ENCODE measurements at places on chromosomes 3 and 15. TPM values are rescaled to one million over a fixed set of nuclear protein-coding genes. Genes with fewer than 3 reads are reported as not detected.

The CTDSPL gene
- total RNA-seq: 26.7 TPM

The DZIP1L gene
- total RNA-seq: 27.1 TPM

The MYZAP gene
- 0.33 TPM for total RNA-seq

DNA sequence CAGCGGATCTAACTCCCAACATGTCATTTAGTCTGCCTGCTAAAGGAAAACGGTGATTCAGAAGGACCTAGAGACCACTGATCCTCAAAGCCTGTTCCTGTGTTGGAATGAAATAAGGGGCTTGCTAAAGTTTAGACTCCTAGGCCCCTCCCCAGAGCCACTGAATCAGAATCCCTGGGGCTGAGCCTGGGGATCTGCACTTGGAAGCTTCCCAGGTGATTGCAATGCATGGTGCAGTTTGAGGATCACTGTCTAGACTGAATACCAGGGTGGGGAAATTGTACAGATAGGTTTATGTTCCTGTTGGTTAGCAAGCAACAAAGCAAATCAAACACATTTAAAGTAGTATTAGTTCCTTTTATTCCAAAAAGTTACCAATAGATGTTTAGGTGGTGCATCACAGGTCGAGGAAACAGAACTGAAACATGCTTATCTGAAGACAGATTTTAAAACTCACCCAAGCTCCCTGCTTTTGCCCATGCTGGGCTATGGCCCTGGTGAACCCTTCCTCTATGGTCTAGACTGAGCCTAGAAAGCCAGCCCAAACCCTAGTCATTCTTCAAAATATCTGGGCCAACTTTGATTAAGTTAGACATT, 29.6 kb upstream of the SPTBN5 start:
- no peak overlapping the region for H3K27ac ChIP-seq
- no peaks in the 10 kb centered on the region for H3K27me3 ChIP-seq
- DNase-seq: no peak
- no peak overlapping the region for H3K4me3 ChIP-seq
- H3K36me3 ChIP-seq: peaks cover 22% of the 10 kb centered on the region

DNA sequence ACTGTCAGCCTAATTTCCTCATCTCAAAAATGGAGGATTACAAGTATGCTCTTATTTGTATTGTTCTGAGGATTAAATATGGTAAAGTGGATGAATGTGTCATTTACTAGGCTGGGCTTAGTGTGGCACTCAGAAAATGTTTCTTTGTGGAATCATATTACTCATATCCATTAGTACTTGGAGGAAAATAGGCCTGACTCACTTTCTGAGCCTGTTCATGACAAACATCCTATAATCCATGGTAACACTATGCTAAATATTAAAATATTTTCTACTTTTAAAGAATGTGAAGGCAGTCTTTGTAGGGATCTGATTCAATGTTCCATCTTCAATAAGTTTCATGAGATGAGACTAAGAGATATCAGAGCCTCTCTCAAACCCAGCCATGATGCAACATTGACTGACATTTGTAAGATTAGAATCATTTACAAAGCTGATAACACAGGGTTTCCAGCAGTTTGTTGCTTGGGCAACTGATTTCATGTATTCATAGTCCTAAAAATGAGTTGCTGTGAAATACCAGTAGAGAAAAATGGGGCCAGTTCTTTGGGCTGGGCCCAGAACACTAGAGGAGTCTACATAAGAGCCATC, 1048.5 kb downstream of the NTRK3 start:
- H3K4me3 ChIP-seq: no peak overlapping the region
- no peaks in the 10 kb centered on the region for H3K4me1 ChIP-seq
- DNase-seq: no peak
- no peaks in the 10 kb centered on the region for H3K36me3 ChIP-seq

DNA sequence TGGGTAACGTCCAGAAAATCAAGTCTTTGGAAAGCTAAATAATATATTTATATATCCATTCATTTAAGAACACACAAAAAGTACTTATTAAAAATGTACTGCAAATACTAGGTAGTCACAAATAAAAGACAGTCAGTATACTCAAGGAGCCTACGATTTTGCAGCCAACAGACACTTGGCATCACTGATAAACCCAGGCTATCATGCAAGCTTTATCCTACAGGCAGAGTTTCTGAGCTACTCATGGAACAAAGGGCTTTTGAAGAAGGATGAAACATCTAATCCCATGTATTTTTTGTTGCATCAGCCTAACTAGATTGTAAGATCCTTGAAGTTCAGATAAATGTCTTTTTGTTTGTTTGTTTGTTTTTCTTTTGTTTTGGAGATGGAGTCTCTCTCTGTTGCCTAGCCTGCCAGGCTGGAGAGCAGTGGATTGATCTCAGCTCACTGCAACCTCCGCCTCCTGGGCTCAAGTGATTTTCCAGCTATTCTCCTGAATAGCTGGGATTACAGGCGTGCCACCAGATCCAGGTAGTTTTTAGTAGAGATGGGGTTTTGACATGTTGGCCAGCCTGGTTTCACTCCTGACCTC, 319.4 kb upstream of the MDFIC2 start:
- no peaks in the 10 kb centered on the region for H3K27me3 ChIP-seq
- H3K4me1 ChIP-seq: no peaks in the 10 kb centered on the region
- H3K36me3 ChIP-seq: no peaks in the 10 kb centered on the region
- no peak overlapping the region for H3K4me3 ChIP-seq

DNA sequence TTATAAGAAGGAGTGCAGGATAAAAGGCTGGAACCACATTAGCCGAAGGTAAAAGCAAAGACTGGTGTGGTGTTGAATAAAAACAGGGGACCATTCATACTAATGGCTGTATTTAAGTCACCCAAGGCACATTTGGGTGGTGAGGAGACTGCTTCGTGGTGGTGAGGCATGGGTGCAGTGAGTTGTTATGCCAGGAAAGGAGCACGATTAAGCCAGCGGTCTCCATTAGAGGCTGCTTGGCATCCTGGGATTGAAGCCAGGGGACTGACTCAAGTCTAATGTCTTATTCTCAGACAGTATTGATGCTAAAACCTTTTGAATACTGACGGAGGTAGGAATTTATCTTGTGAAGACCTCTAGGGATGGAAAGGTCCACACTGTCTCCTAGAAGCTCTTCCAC, 21.9 kb downstream of the FEM1B start:
- no peaks in the 10 kb centered on the region for H3K4me1 ChIP-seq
- peaks cover 22% of the 10 kb centered on the region for H3K36me3 ChIP-seq
- no peak overlapping the region for H3K4me3 ChIP-seq
- H3K27me3 ChIP-seq: no peaks in the 10 kb centered on the region
- no peak overlapping the region for H3K27ac ChIP-seq

DNA sequence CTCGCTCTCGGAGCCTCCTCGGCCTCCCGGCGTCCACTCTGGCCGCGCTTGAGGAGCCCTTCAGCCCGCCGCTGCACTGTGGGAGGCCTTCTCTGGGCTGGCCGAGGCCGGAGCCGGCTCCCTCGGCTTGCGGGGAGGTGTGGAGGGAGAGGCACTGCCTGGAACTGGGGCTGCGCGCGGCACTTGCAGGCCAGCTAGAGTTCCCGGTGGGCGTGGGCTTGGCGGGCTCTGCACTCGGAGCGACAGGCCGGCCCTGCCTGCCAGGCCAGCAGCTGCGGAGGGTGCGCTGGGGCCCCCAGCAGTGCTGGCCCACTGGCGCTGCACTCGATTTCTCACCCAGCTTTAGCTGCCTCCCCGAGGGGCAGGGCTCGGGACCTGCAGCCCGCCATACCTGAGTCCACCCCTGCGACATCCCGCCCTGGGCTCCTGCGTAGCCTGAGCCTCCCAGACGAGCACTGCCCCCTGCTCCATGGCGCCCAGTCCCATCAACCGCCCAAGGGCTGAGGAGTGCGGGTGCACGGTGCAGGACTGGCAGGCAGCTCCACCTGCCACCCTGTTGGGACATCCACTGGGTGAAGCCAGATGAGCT, 765.0 kb downstream of the IGSF11 start:
- H3K4me1 ChIP-seq: no peaks in the 10 kb centered on the region
- peaks cover 4% of the 10 kb centered on the region for H3K36me3 ChIP-seq
- H3K27ac ChIP-seq: no peak overlapping the region
- no peak overlapping the region for H3K4me3 ChIP-seq

DNA sequence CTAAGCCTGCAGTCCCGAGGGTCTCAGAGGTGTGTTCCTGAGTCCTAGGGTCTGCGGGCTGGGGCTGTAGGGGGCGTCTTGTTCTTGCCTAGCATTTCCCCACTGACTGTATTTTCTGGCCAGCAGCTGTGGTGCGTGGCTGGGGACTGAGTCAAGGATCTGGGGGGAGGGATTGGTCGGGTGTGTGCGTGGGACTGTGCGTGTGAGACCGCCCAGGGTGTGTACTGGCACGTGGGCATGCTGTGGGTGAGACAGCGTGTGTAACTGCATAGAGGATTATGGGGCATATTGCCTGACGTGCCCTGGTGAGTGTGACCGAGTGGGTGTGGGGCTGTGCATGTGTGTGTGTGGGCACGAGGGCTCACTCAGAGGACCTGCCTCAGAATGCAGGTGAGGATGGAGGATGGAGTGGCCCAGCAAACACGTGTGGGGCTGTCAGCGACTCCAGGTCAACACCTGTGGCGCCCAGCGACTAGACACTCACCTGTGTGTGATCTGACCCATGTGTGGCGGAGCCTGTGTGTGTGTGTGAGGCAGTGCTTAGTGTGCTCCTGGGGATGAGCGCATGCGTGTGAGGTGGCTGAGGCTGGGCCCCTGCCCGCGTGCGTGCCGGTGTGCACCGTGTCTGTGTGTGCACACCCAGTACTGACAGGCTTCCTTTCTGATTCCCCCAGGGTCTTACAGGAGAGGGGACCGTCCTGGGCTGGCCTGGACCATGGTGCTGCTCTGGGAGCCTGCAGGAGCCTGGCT, 20.9 kb downstream of the FBLN2 start:
- peak; percentile 49 for DNase-seq
- H3K27me3 ChIP-seq: no peaks in the 10 kb centered on the region
- H3K27ac ChIP-seq: no peak overlapping the region

DNA sequence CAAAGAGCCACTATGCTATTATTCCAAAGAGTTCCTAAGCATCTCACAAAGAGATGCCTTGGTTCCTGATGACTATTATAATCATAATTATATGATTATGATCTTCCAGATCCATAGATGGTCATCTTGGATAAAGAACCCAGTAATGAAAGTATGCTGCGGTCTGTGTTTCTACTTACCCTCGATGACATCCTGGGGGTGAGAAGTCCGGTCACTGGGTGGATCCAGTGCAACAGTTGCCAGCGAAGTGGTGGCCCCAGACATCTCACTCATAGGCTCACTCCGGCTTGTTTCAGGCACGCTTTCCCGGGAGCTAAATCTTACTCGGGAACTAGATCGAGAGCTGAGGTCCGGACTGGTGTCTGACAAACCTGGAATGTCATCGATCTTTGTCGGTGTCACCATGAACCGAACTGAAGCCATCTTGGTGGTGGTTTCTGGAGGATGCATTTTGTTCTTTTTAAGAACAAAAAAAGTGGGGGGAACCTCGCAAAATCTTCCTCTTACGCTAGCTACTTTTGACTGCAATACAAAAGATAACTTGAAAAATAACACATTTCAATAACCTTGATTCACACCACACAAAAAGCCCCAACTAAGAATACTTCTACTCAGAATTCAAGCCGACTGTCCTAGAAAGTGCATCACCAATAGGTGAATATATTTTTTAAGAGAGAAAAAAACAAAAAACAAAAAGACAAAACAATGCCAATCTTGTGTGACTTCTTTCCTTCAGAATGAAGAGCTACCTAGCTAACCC, 1.2 kb downstream of the SLC12A6 start:
- H3K27me3 ChIP-seq: no peaks in the 10 kb centered on the region
- peak overlapping the region; percentile 94 for H3K4me3 ChIP-seq
- DNase-seq: no peak
- no peak overlapping the region for H3K27ac ChIP-seq
- peaks cover 2% of the 10 kb centered on the region for H3K4me1 ChIP-seq

DNA sequence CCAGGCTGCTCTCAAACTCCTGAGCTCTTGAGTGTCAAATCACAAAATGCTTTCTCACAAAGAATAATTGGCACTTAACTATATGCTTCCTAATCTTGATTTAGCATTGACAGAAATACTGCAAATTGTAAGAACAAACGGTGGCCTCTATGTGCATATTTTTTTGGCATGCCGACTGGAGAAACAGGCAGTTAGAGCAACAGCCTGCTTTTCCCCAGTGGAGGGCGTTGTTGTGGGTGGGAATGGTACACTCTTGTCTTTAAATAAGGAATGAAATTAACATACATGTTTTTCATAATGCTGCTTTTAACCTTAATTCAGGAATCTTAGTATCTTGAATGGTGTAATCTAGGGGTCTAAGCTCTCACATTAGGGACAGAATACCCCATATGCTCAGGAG, 31.1 kb upstream of the SV2B start:
- DNase-seq: no peak
- no peak overlapping the region for H3K27ac ChIP-seq
- no peak overlapping the region for H3K4me3 ChIP-seq
- no peaks in the 10 kb centered on the region for H3K36me3 ChIP-seq
- H3K27me3 ChIP-seq: no peaks in the 10 kb centered on the region
- no peaks in the 10 kb centered on the region for H3K4me1 ChIP-seq

- no peaks in the 10 kb centered on the region for H3K27me3 ChIP-seq
- no peaks in the 10 kb centered on the region for H3K4me1 ChIP-seq
- H3K27ac ChIP-seq: no peak overlapping the region
- DNase-seq: no peak
Measured at GRCh38 chr15:73637527-73637926, 4.3 kb upstream of the NPTN start.

DNA sequence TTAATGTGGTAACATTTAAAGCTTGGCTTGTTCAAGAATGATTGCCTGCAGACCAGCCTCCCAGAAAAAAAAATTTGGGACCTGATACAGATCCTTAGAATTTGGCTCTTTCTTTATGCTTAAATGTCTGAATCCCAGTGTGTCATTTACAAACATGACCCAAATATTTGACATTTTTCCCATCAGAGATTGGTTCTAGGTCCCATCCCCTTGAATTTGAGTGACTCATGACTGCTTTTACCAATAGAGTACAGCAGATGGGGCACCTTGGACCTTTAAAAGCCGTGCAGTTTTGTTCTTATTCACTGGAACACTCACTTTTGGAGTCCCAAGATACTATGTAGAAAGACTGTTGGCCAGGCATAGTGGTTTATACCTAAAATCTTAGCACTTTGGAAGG, 231.6 kb downstream of the ZIC1 start:
- H3K4me1 ChIP-seq: no peaks in the 10 kb centered on the region
- H3K27ac ChIP-seq: no peak overlapping the region
- H3K27me3 ChIP-seq: no peaks in the 10 kb centered on the region
- no peak overlapping the region for H3K4me3 ChIP-seq

- H3K4me1 ChIP-seq: no peaks in the 10 kb centered on the region
- H3K36me3 ChIP-seq: peaks cover 14% of the 10 kb centered on the region
- H3K27me3 ChIP-seq: no peaks in the 10 kb centered on the region
- H3K27ac ChIP-seq: no peak overlapping the region
Measured at GRCh38 chr3:43468133-43468532, 153.7 kb downstream of the ANO10 start.

- H3K4me3 ChIP-seq: no peak overlapping the region
- no peaks in the 10 kb centered on the region for H3K4me1 ChIP-seq
- no peak overlapping the region for H3K27ac ChIP-seq
- no peak for DNase-seq
Measured at GRCh38 chr3:164155400-164155799, 922.9 kb downstream of the SI start.

GRCh38 chr3:3119393-3119851, 7.3 kb upstream of the TRNT1 start:
- H3K27me3 ChIP-seq: no peaks in the 10 kb centered on the region
- H3K4me1 ChIP-seq: no peaks in the 10 kb centered on the region
- no peak overlapping the region for H3K4me3 ChIP-seq
- DNase-seq: no peak
- no peak overlapping the region for H3K27ac ChIP-seq
